ENCODE measurements at places on chromosomes 12 and 14.
A peak's percentile ranks its signal among the peaks of the same experiment; 100 is the strongest.

GRCh38 chr12:5620896-5621295, 189.0 kb downstream of the NTF3 start:
- no peak for DNase-seq

DNA sequence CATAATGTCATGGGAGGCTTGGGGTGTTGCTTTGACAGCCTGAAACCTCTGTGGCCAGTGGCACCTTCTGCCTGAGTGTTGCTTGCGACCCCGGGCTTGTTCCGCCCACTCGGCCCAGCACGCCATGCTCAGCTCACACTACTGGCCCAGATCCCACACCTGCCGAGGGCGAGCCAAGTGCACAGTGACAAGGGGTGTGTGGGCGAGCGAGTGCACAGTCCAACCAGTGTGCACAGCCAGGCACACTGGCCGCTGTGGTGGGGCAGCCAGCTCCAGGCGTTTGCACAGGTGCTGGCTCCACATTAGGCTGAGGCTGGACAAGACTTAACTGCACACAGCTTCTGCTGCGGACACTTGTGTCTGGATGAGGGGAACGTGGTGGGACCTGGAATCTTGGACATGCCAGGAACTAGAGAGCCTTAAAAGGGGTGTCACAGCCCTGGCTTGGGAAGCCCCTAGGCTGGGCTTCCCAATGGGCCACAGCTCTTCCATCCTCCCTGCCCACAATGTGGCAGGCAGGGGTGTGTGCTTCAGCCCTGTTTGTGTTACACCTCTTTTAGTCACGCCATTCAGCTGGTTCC, 609.2 kb upstream of the FOXG1 start:
- DNase-seq = no peak

- DNase-seq = no peak
Measured at GRCh38 chr14:92832137-92832700, 38.1 kb downstream of the GOLGA5 start.

DNA sequence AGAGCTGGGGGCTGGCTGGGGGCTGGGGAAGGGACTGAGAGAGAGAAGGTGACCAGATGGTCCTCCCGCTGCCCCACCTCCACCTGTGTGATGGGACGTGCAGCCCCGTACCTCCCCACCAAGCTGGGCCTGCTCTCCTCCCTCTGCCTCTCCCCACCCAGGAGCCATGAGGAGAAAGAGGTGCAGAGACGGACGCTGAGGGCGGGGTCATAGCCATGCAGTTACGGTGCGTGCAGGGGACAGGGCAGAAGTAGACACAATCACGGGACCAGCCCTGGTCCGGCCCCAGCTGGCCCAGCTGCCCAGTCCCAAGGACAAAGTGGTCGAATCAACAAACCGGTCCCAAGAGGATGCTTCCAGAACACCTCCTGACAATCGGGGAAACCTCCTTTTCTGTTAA, 33.2 kb downstream of the RFLNA start:
- no peak for DNase-seq

- DNase-seq = no peak
Measured at GRCh38 chr12:123578243-123578642, 6.1 kb upstream of the TMED2 start.

- no peak for DNase-seq
Measured at GRCh38 chr14:56524971-56525677, 54.5 kb upstream of the TMEM260 start.

DNA sequence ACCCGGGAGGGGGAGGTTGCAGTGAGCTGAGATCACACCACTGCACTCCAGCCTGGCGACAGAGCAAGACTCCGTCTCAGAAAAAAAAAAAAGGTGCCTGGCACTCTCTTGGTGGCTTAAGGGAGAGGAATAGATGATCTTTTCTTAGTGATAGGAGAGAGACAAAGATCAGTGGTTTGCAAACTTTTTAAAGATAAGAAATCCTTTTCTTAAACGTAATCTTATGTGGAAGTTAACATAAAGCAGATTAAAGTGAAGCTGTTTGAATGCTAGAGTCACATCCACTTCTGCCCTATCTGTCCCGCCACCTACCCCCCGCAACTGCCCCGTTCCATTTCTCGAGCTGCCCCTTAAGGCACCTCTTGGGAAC, 6.3 kb upstream of the NINJ2 start:
- no peak for DNase-seq

DNA sequence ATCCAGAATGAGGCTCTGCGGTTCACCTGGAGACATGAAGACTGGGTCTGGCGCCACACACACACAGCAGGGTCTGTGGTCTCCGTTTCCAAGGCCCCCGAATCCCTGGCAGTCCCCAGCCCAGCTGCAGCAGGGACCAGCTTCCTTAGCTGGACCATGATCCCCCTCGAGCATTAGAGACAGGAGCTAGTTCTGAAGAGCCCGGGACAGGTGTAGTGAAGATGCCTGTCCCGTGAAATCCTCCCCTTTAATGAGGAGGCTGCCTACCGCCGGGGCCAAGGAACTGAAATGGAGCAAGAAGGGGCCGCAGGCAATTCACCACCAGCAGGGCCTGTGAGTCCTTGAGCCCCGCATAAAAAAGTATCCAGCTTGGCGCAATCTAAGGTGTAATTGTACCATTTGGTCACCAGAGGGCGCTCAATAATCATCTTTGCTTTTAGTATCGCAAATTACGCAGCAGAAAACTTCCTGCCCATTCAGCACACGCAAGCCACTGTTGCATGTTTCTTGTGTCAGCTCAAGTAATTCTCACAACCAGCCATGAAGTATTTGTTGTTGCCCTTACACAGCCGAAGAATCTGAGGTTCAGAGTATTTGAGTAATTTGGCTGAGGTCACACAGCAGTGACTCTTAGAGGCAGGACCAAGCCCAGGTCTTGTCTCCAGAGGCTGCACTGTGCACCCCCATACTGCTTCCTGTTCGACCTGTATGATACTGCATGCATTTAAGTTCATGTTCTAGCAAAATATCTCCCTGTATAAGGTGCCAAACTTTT, 54.3 kb upstream of the PPP2R5C start:
- peak; percentile 91 for DNase-seq

- DNase-seq = no peak
Measured at GRCh38 chr12:89129167-89129870, 223.0 kb downstream of the DUSP6 start.

DNA sequence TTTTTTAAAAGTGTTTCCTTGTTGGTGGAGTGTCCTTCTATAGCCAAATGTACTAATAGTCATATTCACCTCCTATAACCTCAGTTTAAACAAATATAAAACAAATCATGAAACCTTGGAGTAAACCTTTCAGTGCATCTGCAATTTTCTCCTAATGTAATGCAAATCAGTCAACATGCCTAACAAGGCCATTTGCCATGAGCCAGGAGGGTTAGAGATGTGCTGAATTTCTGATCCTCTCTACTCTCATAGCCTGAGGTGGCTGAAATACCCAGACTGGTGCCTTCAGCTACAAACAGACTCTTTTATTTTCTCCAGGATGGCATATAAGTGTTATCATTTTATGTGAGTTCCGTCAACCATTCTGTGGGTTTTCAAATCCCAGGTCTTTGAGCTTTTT, 908.1 kb downstream of the GALC start:
- no peak for DNase-seq

DNA sequence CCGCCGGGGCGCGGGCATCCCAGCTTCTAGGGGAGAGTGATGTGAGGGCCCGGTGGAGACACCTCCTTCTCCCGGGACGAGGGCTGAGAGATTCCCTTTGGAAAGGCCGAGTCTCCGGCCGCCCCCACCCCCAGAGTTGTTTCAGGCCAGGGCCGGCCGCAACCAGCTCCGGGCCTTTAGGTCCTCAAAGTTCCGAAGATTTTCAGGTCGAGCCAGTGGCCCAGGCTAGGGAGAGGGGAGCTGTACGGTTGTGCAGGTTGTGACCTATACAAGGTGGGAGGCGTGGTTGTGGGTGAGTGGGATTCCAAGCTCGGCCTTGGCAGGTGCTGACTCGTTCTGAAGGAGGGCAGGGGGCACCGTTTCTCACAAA, 18.4 kb upstream of the ANKRD33 start:
- no peak for DNase-seq

DNA sequence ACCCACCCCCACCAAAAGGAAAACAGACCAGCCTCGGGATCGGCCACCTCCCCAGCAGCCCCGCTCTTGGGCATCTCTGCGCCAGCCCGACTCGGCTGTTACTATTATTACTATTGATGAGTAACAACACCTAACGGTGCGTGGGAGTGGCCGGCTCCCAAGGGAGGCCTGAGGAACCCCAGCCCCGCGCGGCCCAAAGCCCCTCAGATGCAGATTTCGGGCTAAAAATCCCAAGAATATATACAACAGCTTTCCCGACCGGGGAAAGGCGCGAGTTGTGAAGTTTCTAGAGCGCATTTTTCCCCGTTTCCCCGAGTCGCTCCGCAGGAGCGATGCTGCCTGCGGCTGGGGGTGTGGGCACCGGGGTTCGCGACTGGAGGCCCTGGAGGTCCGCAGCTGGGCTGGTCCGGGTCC, 565 bp downstream of the NT5DC3 start:
- DNase-seq = peak; percentile 44

DNA sequence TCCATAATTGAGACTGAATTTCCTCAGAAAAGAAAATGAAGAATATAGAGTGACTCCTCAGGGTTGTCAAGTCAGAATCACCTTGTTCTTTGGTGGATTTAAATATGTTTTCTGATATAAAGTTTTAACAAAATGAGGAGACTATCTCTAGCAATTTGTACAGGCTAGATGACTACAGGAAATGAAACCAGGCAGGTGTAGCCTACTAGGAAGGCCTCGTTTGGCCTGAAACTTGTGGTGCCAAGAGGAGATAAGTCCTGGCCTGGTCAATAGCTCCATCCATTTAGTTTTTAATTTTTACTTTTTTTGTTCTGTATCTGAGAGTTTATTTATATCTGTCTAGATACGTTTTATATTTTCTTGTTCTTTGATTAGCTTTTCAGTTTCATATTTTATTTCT, 41.5 kb downstream of the SNAPC1 start:
- DNase-seq = no peak

DNA sequence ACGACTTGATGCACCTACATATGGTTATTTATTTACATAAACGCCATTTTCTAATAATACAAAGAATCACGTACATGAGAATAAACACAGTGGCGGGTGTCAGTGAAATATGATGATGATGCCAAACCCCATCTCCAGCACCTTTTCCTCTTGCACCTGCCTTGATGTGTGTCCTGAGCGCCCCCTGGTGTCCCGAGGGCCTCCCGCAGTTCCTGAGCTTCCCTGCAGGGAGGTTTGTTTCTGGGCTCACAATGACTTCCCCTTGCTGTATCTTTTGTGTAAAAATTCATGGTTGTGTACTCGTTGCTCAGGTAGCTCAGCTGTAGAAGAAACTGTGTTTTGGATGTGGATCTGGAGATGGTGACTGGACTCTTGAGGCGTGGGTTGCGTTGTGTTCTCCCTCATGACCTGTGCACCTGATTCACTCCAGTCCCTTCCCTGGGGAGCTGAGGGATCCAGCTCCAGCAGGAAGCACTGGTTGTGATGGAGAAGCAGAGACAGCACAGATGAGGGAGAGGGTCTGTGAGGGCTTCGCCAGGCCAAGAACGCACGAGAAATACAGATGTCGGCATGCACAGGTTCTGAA, 1037.8 kb downstream of the TMEM121 start:
- DNase-seq = peak; percentile 45

DNA sequence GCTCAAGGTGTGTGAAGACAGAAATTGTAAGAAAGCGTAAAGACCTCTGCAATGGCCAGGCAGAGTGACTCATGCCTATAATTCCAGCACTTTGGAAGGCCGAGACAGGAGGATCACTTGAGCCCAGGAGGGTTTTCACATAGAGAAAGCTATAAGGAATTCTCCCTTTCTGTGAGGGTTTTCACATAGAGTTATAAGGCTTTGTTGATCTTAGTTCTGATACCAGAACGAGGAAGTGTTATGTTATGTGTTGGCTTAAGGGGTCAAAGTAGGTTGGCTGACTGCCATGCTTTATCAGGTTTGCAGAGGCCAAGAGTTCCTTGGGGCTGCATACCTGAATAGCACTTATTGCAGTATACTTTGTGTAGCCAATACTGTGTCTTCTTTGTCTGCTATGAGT, 139.1 kb downstream of the ERC1 start:
- peak; percentile 14 for DNase-seq

DNA sequence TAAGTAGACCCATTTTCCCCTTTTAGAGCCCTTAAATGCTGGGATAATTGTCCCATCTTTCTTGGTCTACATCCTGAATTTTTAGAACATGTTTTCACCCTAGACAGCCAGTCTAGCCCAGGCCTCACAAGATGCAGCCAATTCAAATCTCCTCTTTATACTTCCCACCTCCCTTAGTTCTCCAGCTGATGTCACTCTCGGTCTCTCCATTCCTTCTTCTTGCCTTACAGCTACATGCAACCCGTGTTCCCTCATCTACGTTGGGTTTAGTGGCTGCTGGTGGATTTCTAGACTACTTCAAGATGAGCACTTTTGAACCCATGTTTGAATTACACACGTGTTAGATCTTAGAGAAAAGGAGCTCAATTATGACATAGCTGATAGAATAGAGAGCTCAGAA, 132.0 kb downstream of the PPM1H start:
- DNase-seq = peak; percentile 31

- no peak for DNase-seq
Measured at GRCh38 chr12:120314220-120314619, 12.1 kb downstream of the SIRT4 start.

DNA sequence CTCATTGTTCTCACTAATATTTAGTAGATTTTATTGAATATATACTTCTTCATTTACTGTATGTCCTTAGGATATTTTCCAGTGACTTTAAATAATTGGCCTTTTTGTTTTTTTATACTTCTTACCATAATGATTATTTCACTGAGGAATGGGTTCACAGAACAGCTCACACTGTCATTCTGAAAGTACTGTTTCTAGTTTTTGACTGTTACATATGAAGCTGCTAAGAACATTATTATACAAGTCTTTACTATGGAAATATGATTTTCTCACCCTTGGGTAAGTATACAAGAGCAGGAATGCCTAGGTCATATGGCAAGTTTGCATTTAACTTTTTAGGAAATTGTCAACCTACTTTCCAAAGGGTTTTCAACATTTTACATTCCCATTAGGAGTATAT, 343.1 kb downstream of the CCER1 start:
- no peak for DNase-seq

DNA sequence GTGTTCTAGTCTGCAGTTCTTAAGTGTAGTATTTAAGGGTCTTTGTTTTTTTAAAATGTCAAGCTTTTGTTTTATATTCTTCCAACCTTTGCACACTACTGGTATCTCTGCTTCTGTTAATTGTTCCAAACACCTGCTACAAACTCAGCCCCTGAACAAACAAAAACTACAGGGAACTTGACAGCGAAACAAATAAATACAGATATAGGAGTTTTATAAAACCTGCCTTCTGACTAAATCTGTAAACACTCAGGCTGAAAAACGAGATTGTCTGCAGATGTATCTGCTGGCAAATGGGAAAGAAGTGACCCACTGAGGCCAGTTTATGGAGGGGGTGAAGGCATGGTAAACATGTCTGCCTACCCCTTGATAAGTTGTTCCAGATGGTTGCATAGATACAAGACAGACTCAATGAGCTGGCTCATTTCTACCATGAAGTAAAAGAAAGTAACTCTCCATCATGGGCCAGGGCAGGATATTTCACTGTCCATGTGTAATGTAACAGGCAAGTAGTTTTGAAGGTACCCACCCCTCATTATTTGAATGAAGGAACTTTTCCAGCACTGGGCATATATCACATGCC, 75.6 kb downstream of the LMO3 start:
- no peak for DNase-seq

- no peak for DNase-seq
Measured at GRCh38 chr12:124919521-124920352, 5.3 kb upstream of the UBC start.

- no peak for DNase-seq
Measured at GRCh38 chr14:49508124-49508523, 78.1 kb downstream of the RPS29 start.

- no peak for DNase-seq
Measured at GRCh38 chr12:67356380-67356774, 87.2 kb downstream of the CAND1 start.
